ENCODE measurements at places on chromosomes 4 and X. TPM values are rescaled to one million over a fixed set of nuclear protein-coding genes. Genes with fewer than 3 reads are reported as not detected.

The HTR2C gene
- not detected for total RNA-seq

The BEX5 gene
- total RNA-seq: not detected

The CT47B1 gene
- total RNA-seq: not detected

The USP17L5 gene
- total RNA-seq: not detected

The BTC gene
- 1.2 TPM for total RNA-seq

The VCX2 gene
- total RNA-seq: not detected

The ABCG2 gene
- 19.1 TPM for total RNA-seq

The TRPC5OS gene
- not detected for total RNA-seq
